HCT116 (cell line): ENCODE measurements at places on chromosomes 16 and 17. TPM values are rescaled to one million over a fixed set of nuclear protein-coding genes. Genes with fewer than 3 reads are reported as not detected.

DNA sequence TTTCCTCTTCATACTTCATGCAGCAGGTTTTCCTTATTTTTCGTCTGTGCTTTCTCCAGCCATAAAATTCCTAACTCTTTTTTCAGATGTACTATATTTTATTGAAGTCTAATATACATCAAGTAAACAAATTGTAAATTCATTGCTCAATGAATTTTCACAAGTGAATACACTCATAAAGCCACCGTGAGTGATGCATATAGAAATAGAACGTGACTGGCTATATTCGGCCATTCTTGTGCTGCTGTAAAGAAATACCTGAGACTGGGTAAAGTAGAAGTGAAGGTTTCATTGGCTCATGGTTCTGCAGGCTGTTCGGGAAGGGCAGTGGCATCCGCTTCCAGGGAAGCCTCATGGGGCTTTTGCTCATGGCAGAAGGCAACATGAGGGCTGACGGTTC, 868.4 kb upstream of the EEF2KMT start:
- no peaks in the 10 kb centered on the region for H3K36me3 ChIP-seq
- no peak overlapping the region for H3K4me3 ChIP-seq
- H3K27ac ChIP-seq: no peak overlapping the region
- no peaks in the 10 kb centered on the region for H3K4me1 ChIP-seq
- H3K27me3 ChIP-seq: no peaks in the 10 kb centered on the region

GRCh38 chr16:71425746-71426068, 16.1 kb downstream of the TLE7 start:
- DNase-seq: no peak
- H3K27ac ChIP-seq: no peak overlapping the region; the same call in 1 of the 2 replicates
- no peaks in the 10 kb centered on the region for H3K36me3 ChIP-seq
- no peak overlapping the region for H3K4me3 ChIP-seq
- H3K27me3 ChIP-seq: no peaks in the 10 kb centered on the region

DNA sequence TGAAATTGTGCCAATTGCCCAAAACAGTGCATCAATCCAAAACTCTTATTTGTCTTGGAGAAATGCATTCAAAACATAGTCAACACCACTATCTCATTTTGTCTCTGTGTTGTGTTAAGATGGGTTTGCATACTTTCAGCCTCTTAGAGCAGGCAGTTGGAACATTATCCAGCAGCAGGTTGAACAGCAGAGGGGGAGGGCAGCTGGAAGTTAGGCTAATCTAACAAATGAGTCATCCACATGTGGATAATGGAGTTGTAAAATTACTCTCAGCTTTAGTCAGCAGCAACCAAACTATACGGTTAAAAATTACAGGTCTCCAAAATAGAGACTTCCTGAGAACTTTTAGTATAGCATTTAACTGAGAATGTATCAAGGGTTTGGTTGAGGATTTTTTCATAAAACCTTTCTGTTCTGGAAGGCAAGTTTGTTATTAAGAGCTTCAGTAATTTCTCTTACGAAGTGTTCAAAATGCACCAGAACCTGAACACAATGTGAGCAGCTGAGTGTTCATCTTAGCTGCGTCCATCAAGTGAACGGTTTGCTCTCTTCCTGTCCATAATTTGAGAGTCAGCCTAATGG, 46.3 kb downstream of the PRKCA start:
- no peak overlapping the region for H3K27ac ChIP-seq
- H3K4me1 ChIP-seq: peaks cover 30% of the 10 kb centered on the region
- DNase-seq: peak; percentile 22
- no peaks in the 10 kb centered on the region for H3K36me3 ChIP-seq
- H3K4me3 ChIP-seq: no peak overlapping the region

GRCh38 chr16:27369806-27370205, 32.2 kb upstream of the IL21R start:
- no peaks in the 10 kb centered on the region for H3K27me3 ChIP-seq
- peaks cover 25% of the 10 kb centered on the region for H3K4me1 ChIP-seq
- DNase-seq: no peak
- no peak overlapping the region for H3K4me3 ChIP-seq

DNA sequence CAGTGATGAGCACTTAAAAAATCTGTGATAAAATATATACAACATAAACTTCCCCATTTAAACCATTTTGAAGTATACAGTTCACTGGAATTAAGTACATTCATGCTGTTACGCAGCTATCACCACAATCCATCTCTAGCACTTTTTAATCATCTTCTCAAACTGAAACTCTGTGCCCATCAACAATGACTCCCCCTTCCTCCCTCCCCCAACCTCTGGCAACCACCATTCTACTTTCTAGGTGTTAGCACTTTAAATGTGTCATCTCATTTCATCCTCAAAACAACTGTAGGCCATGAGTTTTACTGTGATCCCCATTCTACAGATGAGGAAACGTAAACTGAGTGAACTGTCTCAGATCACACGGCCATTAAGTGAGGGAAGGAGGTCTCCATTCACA, 13.8 kb upstream of the TMEM98 start:
- H3K27ac ChIP-seq: no peak overlapping the region
- H3K4me1 ChIP-seq: no peaks in the 10 kb centered on the region; the same call in 1 of the 2 replicates
- H3K27me3 ChIP-seq: no peaks in the 10 kb centered on the region
- no peak overlapping the region for H3K4me3 ChIP-seq
- DNase-seq: no peak
- H3K36me3 ChIP-seq: no peaks in the 10 kb centered on the region

DNA sequence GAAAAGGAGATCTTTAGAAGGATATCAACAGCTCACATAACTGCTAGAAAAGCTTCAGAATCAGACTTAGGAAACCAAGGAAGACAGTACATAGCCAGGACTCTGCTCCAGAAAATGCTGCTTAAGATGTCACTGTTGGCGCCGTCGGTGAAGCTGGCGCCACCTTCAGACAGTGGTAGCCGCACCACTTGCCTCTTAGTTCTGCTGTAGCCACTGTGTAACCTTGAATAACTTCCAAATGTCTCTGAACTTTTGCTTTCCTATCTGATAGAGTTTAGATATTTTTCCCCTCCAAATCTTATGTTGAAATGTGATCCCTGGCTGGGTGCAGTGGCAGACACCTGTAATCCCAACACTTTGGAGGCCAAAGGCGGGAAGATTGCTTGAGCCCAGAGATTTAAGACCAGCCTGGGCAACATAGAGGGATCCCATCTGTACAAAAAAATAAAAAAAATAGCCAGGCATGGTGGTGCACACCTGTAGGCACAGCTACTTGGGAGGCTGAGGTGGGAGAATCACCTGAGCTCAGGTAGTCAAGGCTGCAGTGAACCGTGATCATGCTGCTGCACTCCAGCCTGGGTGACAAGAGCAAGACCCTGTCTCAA, 6.3 kb upstream of the USP31 start:
- peaks cover 5% of the 10 kb centered on the region for H3K4me1 ChIP-seq
- H3K27me3 ChIP-seq: no peaks in the 10 kb centered on the region
- no peaks in the 10 kb centered on the region for H3K36me3 ChIP-seq
- H3K27ac ChIP-seq: no peak overlapping the region
- no peak overlapping the region for H3K4me3 ChIP-seq
- DNase-seq: peak; percentile 21

DNA sequence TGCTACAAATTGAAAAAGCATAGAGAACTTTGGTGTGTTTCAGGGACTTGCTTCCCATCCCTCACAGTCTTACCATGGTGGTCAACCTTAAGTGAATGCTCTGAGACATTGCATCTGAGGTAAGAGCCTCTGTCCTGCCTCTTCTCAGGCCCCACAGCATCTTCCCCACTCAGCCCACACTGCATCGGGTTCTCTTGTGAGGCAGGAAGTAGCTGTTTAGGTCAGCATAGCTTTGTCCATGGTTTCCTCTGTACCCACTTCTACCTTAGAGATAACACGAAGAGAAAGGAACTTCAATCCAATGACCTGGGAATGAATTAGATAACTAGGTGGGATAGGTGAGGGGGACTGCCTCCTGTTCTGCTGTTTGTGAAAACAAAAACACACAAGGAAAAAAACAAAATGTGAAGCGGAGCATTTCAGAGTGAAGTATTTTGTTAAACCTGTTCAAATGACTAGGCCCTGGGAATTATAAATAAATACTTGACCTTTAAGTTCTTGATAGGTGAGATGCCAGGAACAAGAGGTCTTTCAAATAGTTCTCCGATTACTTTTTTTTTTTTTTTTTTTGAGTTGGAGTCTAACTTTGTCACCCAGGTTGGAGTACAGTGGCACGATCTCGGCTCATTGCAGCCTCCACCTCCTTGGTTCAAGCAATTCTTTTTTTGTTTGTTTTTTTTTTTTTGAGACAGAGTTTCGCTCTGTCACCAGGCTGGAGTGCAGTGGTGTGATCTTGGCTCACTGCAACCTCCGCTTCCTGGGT, 17.7 kb downstream of the SOCS7 start:
- H3K36me3 ChIP-seq: peaks cover 32% of the 10 kb centered on the region
- DNase-seq: no peak
- no peaks in the 10 kb centered on the region for H3K27me3 ChIP-seq
- no peaks in the 10 kb centered on the region for H3K4me1 ChIP-seq
- no peak overlapping the region for H3K4me3 ChIP-seq
- H3K27ac ChIP-seq: no peak overlapping the region

DNA sequence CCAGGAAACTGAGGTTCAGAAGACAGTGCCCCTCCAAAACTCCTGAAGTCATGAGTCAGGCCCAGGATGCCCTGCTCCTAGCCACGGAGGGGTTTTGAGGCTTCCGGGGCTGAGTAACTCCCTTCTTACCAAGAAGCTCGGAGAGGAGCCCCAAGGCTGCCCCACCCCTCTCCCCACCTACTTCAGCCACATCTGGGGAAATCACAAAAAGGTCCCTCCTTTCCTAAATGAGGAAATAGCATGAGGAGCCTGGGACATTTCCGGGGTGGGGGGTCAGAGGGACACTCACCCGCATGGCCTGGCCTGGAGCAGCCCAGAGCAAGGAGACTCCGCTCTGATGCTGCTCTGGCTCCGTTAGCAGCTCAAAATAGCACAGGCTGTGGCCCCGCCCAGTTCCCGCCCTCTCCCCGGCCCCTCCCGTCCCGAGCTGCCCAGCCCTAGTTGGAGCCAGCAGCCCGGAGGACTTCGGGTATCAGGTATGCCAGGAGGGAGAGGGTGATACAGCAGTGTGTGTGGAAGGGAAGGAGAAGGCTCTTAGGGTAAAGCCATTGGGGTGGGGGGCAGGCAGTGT, 40.1 kb downstream of the MYO18A start:
- no peak overlapping the region for H3K4me3 ChIP-seq
- no peak for DNase-seq
- peaks cover 88% of the 10 kb centered on the region for H3K4me1 ChIP-seq
- H3K27me3 ChIP-seq: no peaks in the 10 kb centered on the region
- H3K36me3 ChIP-seq: no peaks in the 10 kb centered on the region

DNA sequence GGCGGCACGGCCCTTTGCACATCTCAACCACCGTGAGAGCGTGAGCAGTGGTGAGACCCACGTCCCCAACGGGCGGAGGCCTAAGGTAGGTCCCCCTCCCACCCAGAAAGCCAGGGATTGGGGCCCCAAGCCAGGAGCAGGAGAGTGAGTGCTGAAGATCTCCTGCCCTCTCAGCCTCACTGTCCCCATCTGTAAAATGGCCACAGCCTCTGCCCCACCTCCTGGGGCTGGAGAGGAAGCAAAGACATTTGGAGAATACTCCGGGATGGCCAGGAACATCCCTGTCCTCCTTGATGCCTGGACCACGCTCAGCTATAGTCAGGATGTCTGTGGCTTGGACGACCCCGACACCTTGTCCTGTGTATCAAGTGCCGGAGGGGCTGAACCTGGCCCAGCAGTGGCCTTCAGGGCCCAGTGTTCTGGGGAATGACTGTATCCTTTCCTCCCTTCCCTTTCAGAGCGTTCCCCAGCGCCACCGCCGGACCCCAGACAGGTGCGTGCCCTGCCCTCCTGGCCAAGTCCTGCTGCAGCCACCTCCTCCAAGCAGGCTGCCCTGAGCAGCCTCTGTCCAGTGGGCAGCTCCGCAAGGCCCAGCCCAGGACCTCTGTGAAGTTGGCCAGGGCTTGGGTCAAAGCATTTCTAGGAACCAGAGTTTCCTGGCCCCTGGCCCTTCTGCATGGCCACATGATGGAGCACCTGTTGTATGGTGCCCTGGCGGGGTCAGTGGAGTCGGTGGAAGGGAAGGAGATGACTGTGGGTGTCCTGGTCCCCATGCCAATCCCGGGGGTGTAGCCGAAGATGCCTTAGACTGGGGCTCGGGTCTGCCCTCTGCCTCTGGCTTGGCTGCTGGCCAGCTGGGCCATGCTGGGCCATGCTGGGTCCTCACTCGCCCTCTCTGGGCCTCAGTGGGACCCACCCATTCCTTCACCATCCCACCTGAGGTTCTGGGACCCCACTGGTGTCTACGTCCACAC, 38.4 kb downstream of the ADCY7 start:
- H3K4me1 ChIP-seq: no peaks in the 10 kb centered on the region
- H3K36me3 ChIP-seq: no peaks in the 10 kb centered on the region
- no peaks in the 10 kb centered on the region for H3K27me3 ChIP-seq

- no peaks in the 10 kb centered on the region for H3K27me3 ChIP-seq
- H3K27ac ChIP-seq: no peak overlapping the region
- H3K4me3 ChIP-seq: no peak overlapping the region
- no peak for DNase-seq
- peaks cover 19% of the 10 kb centered on the region for H3K4me1 ChIP-seq
Observed at GRCh38 chr16:67419502-67419901, 3.2 kb upstream of the ZDHHC1 start.

- H3K27me3 ChIP-seq: no peaks in the 10 kb centered on the region
- peaks cover 51% of the 10 kb centered on the region for H3K36me3 ChIP-seq
- no peak overlapping the region for H3K27ac ChIP-seq
- H3K4me3 ChIP-seq: no peak overlapping the region
- no peak for DNase-seq
Observed at GRCh38 chr16:74657870-74658642, 8.6 kb downstream of the RFWD3 start.

DNA sequence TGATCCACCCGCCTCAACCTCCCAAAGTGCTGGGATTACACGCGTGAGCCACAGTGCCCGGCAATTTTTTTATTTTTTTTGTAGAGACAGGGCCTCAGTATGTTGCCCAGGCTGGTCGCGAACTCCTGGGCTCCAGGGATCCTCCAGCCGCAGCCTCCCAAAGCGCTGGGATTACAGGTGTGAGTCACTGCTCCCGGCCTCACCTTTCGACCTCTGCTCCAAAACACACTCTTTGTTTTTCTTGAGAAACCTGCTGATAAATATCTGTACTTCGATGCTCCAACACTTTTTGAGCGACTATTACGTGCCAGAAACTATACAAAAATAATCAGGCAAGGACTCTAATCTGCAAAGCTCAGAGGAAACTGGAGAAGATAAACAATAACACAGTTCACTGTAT, 1.0 kb downstream of the MED1 start:
- H3K4me1 ChIP-seq: peaks cover 19% of the 10 kb centered on the region
- DNase-seq: no peak
- H3K27me3 ChIP-seq: no peaks in the 10 kb centered on the region
- H3K27ac ChIP-seq: peak overlapping the region; percentile 64

GRCh38 chr16:67191411-67191994, 452 bp upstream of the E2F4 start:
- H3K27me3 ChIP-seq: no peaks in the 10 kb centered on the region
- no peak for DNase-seq
- H3K4me1 ChIP-seq: peaks cover 11% of the 10 kb centered on the region; the same call in 1 of the 2 replicates
- H3K27ac ChIP-seq: no peak overlapping the region; the same call in 1 of the 2 replicates

GRCh38 chr17:19346351-19347255, 15.9 kb downstream of the B9D1 start:
- no peak overlapping the region; the same call in 1 of the 2 replicates for H3K4me3 ChIP-seq
- peak; percentile 23 for DNase-seq
- H3K36me3 ChIP-seq: no peaks in the 10 kb centered on the region
- H3K27me3 ChIP-seq: no peaks in the 10 kb centered on the region
- H3K4me1 ChIP-seq: peaks cover 36% of the 10 kb centered on the region
- peak overlapping the region; percentile 70 for H3K27ac ChIP-seq

KREMEN2 gene
- total RNA-seq: 14.1 TPM

HYDIN gene
- not detected for total RNA-seq

ABHD15 gene
- total RNA-seq: 8.2 TPM

IKZF3 gene
- 0.30 TPM for total RNA-seq

FAM20A gene
- total RNA-seq: not detected

PSMD7 gene
- total RNA-seq: 109 TPM

EIF3CL gene
- total RNA-seq: 104 TPM
